ENCODE measurements at places on chromosomes 12 and 14. TPM values are rescaled to one million over a fixed set of nuclear protein-coding genes. Genes with fewer than 3 reads are reported as not detected.
A peak's percentile ranks its signal among the peaks of the same experiment; 100 is the strongest.

GRCh38 chr14:81716953-81717352 is 183.3 kb upstream of the SEL1L start:
- DNase-seq, result no peak

GRCh38 chr14:44732144-44732543 is 225.1 kb upstream of the FSCB start:
- no peak for DNase-seq

DNA sequence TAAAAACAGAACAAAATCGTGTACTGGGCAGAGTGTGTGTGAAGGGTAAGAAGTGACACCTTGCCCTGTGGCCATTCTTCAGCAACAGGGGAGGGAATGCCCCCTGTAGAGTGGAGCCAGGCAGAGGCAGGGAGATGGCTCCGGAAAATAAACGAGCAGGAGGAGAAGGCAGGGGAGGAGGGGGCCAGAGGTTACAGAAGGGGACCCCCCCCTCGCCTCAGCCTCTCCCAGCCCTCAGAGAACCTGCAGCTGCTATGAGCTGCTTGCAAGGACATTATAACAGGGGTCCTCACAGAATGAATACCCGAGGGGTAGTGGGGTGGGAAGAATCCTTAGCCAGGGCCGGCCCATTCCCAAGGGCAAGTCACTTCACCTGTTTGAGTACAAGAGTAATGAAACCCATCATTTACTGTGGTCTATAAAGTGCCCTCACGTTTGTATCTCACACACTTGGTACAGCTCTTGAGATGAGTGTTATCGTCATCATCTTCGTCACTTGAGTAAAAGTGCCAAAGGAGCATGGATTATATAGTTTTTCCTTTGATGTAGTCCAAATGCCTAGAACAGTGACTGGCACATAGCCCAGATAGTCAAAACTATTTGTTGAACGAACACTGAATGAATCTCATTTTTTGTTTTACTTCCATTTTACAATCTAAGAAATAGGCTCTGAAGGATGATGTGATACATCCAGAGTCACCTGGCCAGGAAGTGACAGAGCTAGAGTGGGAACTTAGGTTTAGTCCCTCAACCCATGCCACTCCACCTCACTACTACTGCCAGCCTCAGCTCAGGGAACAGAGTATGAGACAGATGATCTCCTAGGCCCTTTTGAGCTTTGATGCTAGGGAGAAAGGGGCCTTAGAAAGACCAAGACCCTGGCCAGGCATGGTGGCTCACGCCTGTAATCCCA is 14.5 kb downstream of the SCNN1A start:
- DNase-seq, result no peak

- no peak for DNase-seq
Observed at GRCh38 chr14:23661542-23661941, 25.4 kb downstream of the DHRS2 start.

DNA sequence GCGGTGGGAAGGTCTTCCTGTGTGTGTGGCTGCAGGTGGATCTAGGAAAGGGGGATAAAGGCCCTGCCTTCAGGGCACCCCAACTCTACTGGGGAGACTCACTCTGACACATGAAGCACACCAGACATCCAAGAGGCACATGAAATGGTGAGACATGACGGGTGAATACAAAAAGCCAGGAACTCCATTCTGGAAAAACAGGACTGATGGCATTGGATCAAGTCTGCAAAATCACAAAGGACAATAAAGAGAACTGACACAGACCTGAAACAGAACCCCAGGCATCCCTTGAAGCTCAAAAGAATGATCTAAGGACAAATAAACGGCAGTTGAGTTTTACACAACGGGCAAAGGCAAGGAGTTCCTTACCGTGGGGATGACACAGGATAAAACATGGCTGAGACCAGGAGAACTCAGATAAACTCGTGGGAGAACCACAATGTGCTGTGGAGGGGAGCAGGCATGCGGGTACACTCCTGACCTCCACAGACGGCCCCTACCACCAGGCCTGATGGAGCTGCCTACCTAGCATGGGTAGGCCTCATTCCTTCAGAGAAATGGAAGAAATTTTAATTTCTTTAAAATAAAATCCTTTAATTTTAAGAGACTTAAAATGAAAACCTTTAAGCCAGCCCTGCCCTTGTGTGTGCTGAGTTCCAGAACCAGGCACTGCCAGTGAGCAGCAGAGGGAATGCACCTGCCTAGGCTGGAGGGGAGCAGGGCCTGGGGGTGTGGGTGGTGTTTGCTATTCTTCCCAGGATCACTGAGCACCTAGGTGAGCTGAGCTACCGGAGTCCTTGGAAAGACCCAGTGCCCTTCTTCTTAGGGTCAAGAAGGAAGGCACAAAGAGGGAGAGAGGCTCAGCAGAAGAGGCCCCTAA is 100.1 kb downstream of the SINHCAF start:
- no peak for DNase-seq

DNA sequence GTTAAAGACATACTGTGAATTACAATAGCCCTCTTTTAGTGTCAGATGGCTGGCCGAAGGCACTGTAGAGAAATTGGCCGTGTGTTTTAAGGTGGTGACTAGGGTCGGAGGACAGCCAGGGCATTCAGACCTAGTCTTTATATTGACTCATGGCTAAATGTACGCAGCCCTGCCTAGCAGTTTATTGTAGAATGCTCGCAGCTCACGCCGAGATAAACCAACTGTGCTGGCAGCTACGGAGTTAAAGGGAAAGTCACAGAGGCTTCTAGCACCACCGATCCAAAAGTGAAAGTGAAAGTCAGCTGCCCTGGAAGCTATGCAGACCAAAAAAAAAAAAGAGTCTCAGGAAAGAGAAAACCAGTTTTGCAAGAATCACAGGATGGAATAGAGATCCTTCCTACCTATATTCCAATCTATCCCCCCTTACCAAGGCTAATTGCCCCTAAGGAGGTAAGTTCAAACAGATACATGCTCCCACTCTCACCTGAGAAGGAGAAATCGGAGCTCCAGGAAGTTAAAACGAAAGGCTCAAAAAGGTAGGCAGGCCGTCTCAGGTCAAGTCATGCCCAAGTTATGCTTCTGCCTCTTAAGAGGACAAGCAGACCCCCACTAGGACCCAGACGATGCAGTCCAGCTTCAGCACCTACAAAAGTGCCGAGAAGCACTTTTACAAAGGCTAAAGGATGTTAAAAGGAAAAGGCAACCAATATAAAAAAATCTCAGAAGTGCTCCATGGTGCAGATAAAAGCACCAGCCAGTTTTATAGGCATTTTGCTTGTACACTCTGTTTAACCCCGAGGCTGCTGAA is 24.8 kb downstream of the KLRK1 start:
- peak; percentile 88 for DNase-seq

GRCh38 chr12:102197789-102198188 is at the start of gene PMCH:
PMCH (minus strand) TSS chr12:102197833; CDS start chr12:102197770, 63 bp downstream.
- peak; percentile 41 for DNase-seq

- DNase-seq, result no peak
Observed at GRCh38 chr12:132516095-132517012, 26.4 kb downstream of the FBRSL1 start.

DNA sequence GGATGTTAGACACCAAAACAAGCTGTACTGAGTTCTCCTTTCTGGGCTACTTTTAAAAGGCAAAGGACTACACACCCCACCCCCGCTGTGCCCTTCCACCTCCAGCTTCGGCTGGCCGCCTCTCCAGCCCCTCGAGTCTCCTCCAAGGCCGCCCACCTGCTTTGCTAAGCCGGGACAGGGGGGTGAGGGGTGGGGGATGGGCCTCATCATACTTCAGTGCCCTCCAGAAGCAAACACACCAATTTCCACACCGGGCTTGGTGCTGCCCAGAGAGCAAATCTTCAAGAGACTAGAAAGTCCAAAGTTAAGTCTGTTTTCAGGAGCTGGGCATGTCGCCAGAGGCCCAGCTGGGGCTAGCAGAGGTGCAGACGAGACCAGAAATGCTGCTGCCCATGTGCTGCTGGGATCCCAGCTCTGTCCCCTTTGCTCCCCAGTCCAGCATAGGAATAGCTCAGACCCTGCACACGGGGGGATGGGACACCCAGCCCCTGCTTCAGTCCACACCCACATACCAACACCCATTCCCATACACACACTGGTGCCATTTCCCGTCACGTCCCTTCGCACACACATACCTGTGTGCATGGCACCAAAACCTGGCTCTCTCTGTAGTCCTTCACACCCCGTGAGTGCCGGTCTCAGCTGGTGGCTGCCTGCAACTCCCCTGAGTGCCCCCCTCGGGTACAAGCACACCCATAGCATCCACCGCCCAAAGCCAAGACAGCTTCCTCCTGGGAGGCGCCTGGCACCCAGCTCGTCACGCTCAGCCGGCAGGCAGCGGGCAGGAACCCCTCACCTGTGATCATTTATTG is 1.0 kb downstream of the SLC6A12 start:
- DNase-seq, result no peak

GRCh38 chr12:58443981-58444371 is 476.3 kb downstream of the LRIG3 start:
- no peak for DNase-seq

DNA sequence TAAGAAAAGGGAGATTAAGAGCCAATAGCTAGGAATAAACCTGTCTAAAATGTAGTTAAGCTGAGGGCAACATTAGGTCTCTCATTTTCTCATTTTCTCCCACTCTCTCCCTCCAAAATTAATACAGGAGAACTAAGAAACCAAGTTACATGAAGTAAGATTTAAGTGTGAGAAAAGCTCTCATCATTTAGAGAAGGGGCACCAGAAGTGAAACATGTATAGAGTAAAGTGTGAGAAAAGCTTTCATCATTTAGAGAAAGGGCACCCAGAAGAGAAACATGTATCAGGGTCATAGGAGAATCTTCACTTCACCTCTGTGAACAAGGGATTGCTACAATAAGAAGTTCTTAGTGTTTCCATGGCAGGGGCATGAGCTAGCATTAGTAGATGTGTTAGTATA is 132.4 kb upstream of the CNTN1 start:
- DNase-seq, result no peak

- DNase-seq, result no peak
Observed at GRCh38 chr14:85315290-85315689, 214.7 kb upstream of the FLRT2 start.

GRCh38 chr12:121974026-121974985 is 47.4 kb upstream of the BCL7A start:
- DNase-seq, result no peak

DNA sequence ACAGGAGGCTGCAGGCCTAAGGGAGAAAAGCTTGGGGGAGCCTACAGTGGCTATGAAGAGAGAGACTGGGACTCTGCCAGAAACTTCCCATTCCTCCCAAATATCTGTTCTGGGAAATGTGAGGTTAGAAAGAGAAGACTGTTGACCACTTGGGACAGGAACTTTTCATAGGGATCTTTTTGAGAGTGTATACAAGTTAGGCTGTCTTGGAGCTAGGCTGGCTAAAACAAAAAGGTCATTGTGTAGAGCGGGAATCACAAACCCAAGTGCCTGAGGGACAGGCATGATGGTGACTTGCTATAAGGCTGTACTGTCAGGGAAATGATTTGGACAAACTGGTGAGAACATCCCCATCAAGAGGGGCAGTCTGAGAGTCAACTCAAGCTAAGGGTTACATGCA is 175.1 kb downstream of the GRIP1 start:
- DNase-seq, result no peak

DNA sequence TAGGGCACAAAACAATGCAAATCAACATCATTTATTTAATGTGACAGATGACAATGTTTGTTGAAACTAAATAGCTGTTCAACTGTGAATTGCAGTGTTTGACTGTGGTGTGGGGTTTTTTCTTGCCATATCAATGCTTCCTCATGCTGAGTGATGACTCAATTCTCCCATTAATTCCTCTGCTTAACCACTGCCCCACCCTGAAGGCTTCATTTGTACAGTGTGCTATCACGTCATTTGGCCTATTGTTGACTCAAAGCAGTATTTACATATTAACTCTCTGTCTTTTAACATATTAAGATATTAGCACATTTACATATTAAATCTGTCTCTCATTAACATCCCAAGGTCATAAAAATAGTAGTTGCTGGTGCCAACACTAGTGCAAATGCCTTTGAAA is 164.8 kb upstream of the NRXN3 start:
- DNase-seq, result peak; percentile 81

- DNase-seq, result no peak
Observed at GRCh38 chr14:76917745-76918255, 91.6 kb downstream of the LRRC74A start.

DNA sequence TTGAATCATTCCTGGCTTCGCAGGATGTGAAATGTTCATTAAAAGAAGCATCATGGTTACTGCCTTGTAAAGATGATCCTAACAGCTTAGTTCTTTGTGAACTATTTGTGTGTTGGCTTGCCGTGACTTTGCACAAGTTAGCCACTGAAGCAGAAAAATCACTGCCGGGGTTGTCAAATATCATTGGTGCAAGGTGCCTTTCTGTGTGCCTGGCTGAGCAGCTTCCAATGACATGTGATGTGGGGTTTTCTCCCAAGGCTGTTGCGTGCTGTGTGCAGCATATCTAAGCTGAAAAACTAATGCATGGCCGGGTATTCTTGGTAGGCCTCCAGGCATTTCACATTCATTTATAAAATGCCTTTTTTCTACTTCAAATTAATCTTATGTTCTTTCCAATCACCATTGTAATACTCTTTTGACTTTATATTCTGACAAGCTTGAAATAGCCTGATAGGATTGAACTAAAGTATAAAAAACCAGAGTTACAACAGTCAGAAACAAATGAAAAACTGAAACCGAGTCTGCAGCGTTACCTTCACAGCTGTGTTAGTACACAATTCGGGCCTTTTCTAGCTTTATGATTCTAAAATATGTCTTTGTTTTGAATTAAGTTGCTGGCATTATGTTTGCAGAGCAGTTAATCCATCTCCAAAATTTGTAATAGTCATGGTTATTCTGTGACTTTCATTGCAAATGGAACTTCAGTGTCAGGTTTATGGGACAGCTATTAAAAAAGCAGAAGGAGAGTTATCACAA is 222.1 kb downstream of the SYT1 start:
- no peak for DNase-seq

DNA sequence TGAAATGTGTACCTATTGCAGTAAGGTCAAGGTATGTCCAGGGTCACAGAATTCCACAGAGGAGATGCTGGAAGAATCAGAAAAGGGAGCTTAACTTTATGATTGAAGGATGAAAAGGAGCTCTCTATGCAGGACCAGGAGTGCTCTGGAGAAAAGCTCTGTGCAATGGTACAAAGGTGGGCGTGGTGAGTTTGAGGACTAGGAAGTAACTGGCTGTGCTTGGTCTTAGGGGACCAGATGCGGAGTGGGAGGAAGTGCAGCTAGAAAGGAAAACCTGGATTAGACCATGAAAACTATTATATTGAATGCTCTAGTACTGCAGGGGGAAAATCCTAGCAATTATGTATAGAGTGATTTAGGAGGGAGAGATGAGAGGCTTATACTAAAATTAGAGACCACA is 56.8 kb downstream of the BTG1 start:
- DNase-seq, result no peak

GRCh38 chr14:32941668-32942065 is 3.0 kb downstream of the NPAS3 start:
- no peak for DNase-seq

The CS gene
- 150 TPM for total RNA-seq

The OAS2 gene
- total RNA-seq, result 157 TPM

The PTGDR gene
- not detected for total RNA-seq

The DIABLO gene
- total RNA-seq, result 59.1 TPM

The TMEM119 gene
- not detected for total RNA-seq

The CLEC14A gene
- not detected for total RNA-seq

The KRT4 gene
- total RNA-seq, result 0.11 TPM

The CCDC198 gene
- not detected for total RNA-seq

The KCNH3 gene
- 0.25 TPM for total RNA-seq

All from foreskin keratinocyte (primary cell).